ENCODE measurements at places on chromosomes 4 and X. TPM values are rescaled to one million over a fixed set of nuclear protein-coding genes. Genes with fewer than 3 reads are reported as not detected.

F11 gene
- total RNA-seq, result not detected

SCD5 gene
- total RNA-seq, result 50.6 TPM

IL13RA1 gene
- 55.9 TPM for total RNA-seq

MTMR8 gene
- 4.7 TPM for total RNA-seq

AFF2 gene
- 7.6 TPM for total RNA-seq

TRIM61 gene
- 0.62 TPM for total RNA-seq

AFAP1 gene
- total RNA-seq, result 64.5 TPM

SMR3B gene
- total RNA-seq, result not detected

BEND4 gene
- 0.94 TPM for total RNA-seq

XAGE1A gene
- not detected for total RNA-seq

DCX gene
- not detected for total RNA-seq

CXCL10 gene
- total RNA-seq, result 5.0 TPM

KDR gene
- 60.7 TPM for total RNA-seq

FAT4 gene
- total RNA-seq, result 23.4 TPM

PLS3 gene
- total RNA-seq, result 127 TPM

LCORL gene
- total RNA-seq, result 29.7 TPM

USP26 gene
- total RNA-seq, result not detected

XG gene
- 4.0 TPM for total RNA-seq

YY2 gene
- 2.1 TPM for total RNA-seq

XPNPEP2 gene
- 6.6 TPM for total RNA-seq

BEX3 gene
- total RNA-seq, result 83.2 TPM

SLC6A14 gene
- total RNA-seq, result 0.18 TPM

Data from sciatic nerve (tissue), 2 donors.